ENCODE measurements at places on chromosomes 7 and 10.
A peak's percentile ranks its signal among the peaks of the same experiment; 100 is the strongest.

GRCh38 chr7:140674899-140675701 lies 2.4 kb downstream of the ADCK2 start:
- peak; percentile 80 for DNase-seq

DNA sequence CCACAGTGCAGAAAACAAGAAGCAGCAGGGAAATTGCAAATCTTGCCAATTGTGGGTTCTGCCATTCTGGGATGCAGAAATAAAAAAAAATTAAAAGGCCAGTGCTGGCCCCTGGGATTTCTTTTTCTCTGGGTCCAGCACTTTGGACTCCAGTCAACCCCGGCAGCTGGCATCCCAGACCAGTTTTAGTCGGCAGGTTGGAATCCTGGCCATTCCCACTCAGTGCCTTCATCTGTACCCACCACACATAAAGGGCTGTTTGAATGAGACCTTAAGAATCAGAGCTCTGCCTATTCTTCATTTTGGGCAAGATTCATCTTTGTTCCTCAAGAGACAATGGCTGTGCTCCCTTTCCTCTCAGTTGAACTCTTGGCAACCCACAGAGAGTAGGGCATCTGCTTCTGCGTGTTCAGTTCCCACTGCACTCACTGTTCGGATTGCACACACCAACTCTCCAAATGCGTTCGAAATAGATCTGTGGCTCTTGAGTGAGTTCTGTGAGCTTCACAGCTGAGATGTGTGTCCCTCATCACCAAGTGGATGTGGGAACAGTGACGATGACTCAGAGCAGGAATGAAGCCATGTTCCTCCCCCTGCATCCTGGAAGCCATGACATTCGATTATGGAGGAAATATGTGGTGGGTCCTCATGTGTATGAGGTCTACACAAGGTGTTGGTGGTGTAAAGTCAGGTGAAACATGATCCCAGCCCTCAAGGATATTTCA lies 63.0 kb upstream of the EGFR start:
- no peak for DNase-seq

DNA sequence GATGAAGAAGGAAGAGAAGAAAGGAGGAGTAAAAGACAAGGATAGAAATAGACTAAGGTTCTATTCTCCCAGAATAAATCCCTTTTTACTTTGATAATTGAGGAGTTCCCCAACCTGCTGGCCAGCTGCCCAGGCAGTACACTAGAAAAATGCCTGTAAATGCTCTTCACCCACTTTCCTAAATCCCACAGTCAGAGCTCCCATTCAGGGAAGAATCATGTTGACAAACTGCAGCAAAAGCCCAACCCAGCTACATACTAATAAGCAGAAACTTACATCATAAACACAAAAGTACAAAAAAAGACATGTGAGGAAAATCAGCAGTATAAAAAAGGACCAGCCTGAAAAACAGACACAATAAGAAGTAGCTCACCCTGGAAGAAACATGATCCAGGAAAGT lies 15.8 kb upstream of the KDM7A start:
- DNase-seq: no peak

DNA sequence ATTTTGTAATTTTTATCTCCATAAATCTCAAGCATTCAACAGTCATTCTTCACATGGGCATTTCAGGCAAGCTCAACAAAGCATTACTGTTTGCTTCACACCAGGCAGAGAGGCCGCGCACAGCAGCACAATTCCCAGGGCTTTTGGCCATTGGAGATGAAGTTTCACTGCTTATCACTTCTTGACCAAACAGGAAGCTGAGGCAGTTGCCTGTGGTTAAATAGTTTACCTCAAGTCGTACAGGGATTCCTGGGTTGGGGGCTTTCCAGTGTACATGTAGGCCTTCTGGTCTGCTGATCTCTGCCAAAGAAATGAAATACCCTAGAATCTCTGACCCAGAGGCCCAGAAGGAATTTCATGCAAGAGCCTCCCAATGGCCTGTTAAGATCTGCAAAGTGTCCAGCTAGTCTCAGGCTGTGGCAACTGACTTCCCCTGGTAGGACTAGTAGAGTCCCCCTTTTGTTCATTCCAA lies 11.2 kb upstream of the PRDX3 start:
- DNase-seq: peak; percentile 63

DNA sequence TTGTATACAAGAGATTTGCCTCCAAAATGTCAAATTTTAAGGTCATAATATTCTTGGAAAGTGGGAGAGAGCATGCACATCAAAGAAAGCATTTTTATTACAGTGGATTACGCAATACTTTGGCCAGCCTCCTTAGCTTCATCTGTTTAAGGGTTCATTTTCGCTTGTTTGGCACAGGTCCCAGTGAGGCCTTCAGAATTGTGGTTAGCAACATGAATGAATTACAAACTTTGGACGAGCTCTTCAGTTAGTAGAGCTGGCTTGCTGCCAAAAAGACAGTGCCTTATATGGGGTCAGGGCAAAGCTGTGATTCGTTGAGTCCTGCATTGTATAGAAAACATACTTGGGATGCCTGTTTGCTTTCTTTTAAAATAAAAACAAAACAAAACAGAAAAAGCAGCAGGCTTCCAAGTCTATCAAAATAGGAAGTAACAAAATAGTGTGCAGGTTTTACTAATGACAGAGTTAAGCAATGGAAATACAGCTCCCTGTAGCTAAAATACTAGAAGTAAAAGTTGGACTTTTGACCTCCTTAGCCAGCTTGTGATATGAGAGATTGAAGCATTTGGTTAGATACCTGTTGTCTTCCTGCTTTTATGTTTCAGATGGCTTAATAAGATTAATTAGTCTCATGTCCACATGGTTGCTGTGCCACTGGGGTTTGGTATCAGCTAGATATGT lies 190.8 kb downstream of the MLLT10 start:
- DNase-seq: peak; percentile 98

- peak; percentile 78 for DNase-seq
Measured at GRCh38 chr7:116501425-116502167, 2.1 kb downstream of the CAV2 start.
